ENCODE measurements at places on chromosomes 13 and 19.

DNA sequence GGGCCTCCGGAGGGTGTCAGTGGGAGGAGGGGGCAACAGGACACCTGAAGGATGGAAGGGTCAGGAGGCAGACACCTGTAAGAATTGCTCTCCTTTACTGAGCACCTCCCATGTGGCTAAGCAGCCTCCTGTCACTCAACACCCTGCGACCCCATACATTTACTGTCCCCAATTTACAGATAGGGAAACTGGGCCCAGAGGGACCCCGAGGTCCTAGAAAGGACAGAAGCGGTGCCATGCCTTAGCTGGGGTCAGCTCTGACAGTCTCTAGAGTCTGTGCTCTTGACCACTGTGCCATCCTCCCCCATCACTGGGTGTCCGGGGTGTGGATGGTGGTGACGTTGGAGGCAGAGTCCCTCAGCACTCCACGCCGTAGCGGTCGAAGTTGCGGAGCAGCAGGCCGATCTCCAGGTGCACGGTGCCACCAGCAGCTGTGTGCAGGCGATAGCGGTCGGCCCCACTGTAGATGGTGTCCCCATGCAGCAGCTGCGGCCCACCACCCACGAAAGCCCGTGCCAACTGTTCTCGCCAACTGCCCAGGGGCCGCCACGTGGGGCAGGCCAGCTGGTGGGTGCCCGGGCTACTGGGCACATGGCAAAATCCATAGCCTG lies 726 bp upstream of the TGFB1 start:
- DNase-seq, result no peak

- DNase-seq, result no peak
These were observed 59.0 kb upstream of the MCF2L start for GRCh38 chr13:112910016-112910415.

GRCh38 chr13:74667656-74668203 lies 533.5 kb upstream of the KLF12 start:
- no peak for DNase-seq

DNA sequence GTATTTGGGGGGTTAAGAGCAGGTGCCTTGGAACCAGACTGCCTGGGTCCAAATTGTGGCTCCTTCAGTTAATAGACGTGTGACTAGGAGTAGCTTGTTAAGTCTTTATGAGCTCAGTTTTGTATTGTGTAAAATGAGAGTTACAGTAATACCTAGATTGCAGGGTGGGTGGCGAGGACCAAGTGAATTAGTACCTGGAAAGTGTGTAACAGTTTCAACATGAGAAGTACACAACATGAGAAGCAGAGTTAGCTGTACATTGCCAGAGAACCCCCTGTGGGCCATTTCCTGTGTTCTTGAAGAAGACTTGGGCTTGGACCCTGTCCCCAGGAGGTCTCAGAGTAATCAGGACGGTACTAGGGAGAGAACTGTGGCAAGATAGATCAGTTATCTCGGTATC lies 36.8 kb downstream of the PPP2R1A start:
- DNase-seq, result no peak

GRCh38 chr13:93173654-93174053 lies 53.0 kb upstream of the GPC6 start:
- DNase-seq, result no peak

DNA sequence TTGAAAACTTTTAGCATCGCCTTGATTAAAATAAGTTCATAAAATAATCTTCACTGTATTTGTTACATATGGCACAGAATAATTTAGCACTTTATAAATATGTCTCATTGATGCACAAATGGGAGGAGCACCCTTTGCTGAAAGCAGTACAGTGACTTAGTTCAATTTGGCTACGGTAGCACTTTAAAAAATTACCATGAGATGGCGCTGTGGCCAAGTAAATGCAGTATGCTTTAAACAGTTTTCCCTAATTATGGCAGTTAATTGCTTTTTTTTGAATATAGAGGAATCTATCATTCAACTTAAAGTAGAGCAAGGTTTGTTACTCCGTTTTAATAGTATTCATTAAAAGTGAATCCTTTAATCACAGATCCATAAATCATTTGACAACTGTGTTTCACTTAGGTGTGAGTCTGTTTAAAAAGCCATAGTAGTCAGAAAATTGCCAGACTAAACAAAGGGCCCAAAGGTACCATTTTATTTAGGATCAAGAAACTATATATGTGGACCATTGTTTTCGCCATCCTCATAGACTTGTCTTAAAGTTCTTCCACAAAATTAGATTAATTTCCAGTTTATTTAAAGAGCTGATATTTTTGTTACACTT lies 34.7 kb upstream of the ESD start:
- peak; percentile 42 for DNase-seq

- DNase-seq, result no peak
These were observed 95.0 kb downstream of the KCTD12 start for GRCh38 chr13:76790980-76791819.

DNA sequence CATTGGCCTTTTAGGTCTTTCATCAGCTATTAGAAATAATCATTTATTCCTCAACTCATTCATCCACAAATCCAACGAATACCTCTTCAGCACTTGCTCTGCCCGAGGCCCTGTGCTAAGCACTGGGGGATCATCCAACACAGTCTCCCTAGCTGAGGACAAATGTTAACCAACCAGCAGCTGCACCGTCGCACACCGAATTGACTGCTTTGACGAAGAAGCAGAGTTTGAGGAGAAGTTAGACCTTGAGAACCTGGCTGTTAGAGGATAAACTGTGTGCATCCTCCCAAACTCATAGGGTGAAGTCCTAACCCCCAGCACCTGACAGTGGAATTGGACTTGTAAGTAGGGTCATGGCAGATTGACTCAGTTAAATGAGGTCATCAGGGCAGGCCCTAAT lies 170.9 kb downstream of the USP12 start:
- DNase-seq, result no peak

GRCh38 chr13:52048516-52048915 lies 24.0 kb downstream of the UTP14C start:
- DNase-seq, result no peak

- peak; percentile 92 for DNase-seq
These were observed 135.2 kb downstream of the TSHZ3 start for GRCh38 chr19:31214086-31214485.

DNA sequence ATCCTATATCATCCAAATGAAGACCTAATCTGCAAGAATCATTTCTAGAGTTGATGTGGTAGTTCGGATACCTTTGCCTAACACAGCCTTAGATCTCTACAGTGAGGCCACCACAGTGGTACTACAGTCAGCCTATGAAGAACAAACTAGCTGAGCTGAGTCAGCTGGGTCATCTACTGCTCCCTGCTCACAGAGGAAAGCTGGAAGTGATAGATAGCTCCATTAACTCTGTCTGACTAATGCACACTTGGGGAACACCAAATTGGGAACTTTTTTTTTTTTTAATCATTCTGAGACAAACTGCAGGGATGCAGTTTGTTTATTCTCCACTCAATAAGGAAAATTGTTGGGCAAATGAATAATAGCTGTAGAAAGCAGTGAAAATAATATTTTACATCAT lies 1160.6 kb downstream of the PCDH9 start:
- DNase-seq, result no peak

GRCh38 chr13:81714513-81714912 lies 1373.6 kb upstream of the SPRY2 start:
- DNase-seq, result no peak

DNA sequence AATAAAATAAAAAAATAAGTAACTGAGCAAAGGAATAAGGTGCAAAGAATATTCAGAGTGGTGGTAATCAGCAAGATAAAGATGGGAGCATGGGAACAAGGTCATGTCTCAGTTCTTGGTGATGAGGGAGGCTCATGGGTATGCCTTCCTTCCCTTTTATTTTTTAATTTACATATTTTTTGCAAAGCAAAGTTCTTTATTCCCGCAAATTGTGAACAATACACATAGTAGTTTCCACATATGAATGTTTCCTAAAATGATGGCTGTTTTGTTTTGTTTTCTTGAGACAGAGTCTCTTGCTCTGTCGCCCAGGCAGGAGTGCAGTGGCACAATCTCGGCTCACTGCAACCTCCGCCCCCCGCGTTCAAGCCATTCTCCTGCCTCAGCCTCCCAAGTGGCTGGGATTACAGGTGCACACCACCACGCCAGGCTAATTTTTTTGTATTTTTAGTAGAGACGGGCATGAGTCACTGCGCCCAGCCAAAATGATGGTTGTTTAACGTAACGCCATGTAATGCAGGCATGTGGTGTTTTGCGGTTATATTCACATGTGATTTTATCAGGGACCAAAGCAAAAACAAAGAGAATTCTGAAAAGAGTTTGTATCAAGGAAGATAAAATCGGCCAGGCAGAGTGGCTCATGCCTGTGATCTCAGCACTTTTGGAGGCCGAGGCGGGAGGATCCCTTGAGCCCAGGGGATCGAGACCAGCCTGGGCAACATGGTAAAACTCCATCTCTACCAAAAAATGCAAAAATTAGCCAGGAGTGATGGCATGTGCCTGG lies 4.5 kb upstream of the ADGRE2 start:
- DNase-seq, result no peak

DNA sequence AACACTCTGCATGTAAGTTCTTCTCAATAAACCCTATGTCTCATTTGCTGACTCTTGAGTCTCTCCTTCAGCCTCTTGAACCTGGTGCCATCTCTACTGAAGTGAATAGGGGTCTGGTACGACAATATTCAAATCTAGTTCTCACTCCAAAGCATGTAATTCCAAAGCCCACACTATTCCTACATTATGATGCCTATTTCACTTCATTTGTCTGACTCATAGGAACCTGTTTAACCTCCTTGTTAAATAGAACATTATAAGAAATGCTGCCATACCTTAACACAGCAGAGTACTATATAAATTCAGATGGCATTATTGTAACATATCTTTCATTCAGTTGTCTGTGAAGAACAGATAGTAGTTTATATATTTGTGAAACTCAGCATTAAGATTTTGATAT lies 67.1 kb downstream of the STARD13 start:
- DNase-seq, result no peak

GRCh38 chr13:67574320-67575233 lies 344.4 kb upstream of the PCDH9 start:
- DNase-seq, result no peak

DNA sequence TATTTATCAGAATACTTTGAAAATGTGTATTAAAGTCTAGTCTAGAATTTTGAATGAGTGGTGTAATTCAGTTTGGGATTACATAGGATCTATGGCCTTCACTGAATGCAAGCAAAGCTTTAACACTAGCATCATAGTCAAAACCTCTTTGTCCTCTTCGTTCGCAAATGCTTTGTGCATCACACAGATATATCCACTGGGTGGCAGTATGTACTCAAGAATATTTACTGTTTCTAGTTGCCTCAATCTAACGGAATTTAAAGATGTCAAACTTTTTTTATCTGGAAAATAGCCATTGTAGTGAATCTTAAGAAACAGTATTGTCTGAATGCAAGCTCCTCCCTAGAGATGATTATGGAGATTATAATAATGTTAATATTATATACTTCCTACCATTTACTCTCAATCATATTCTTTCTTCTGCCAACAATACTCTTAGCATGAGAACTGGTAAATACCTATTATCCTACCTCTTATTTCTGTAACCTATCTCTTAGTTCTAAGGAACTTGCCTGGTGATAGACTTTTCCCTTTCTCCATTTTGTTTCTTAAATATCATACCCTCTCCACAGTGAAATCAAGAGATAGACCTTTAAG lies 25.8 kb downstream of the LACC1 start:
- peak; percentile 36 for DNase-seq

DNA sequence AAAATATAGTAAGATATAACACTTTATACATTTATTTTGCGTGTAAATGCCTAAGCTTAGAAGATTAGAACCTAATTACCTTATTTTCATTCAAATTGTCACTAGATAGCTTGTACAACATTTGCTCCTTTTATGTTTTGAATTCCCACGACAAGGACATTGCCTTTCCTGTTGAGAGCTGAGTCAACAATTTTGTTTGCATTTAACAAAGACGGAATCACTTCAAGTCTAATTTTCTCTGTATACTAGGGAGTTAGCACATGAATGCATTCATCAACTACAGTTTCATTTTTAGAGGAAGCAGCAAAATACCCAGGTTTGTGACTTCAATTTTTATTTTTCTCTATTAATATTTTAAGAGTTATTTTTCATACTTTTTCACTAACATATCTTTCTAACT lies 48.7 kb upstream of the PCCA start:
- no peak for DNase-seq

DNA sequence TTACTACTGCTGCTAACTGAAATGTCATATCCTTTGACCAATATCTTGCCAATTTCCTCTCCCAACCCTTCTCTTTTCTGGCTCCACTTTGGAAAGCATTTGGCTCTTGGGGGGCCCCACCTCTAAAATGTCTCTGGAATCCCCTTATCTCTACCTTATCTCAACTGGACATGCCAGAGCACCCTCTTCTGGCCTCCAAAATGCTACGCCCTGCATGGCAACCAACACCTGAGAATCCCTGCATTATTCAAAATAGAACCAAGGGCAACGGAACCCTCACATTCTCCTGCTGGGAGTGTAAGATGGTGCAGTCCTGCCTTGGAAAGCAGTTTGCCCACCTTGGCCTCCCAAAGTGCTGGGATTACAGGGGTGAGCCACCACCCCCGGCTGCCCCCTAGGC lies 35.3 kb downstream of the CERS4 start:
- no peak for DNase-seq

- DNase-seq, result no peak
These were observed 7.4 kb upstream of the IGFL1 start for GRCh38 chr19:46221981-46222610.

GRCh38 chr19:7101498-7102253 lies 32.2 kb downstream of the ZNF557 start:
- no peak for DNase-seq

DNA sequence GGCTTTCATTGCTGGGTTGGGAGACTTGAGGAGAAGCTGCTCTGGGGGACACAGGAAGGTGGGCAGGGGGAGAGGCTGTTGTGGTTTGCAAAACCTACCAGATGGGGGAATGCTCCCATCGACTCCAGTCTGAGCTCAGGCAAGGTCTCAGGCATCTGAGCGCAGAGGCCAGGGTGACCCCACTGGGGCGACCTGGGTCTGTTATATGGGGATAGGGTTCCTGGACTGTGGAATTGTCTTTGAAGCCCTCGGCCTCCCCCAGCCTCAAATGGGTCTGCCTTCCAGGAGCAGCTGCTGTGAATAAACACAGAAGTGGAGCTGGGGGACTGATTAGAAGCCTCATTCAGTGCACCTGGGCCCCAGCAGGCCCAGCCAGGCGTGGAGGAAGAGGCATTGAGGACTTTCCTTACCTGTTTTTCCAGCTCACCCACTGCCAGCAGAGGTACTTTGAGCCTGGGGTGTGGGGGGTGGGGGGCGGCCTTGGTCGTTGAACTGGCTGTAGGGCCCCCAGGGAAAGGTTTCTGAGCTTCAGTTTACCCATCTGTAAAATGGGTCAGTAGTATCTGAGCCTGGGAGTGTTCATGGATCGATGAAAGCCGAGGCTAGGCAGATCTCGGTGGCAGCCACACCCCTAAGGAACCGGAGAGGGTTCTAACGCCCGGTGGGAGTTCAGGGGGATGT lies 1.4 kb downstream of the CERS4 start:
- DNase-seq, result no peak

- no peak for DNase-seq
These were observed 11.6 kb downstream of the FGF22 start for GRCh38 chr19:651114-651818.

All from stimulated activated CD4-positive, alpha-beta T cell treated with anti-CD3 and anti-CD28 coated beads, Interleukin-4, amount 100 ng/mL, for 24 hours (primary cell).